GM13976 (cell line): ENCODE measurements at places on chromosomes 5 and 9.

DNA sequence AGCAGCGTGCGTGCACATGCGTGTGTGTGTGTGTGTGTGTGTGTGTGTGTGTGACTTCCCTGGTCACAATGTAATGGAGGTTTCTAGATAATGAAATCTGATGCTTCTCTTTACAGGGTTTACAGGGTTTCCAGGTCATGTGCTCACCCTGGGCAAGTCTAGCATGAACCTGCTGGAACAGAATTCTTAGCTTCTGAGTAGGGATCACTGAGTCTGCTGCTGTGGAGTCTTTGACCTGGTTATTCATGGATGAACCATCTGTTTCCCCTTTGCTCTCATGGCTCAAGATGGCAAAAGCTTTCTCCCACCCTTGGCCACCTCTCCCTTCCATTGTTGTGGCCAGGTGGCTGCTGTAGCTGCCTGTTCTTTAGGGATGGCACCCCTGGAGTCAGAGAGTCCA, 111.6 kb upstream of the SHB start:
- DNase-seq, result no peak

- no peak for DNase-seq
These were observed 101.5 kb downstream of the LRRC70 start for GRCh38 chr5:62680121-62680520.

GRCh38 chr5:171342362-171343111, 33.5 kb downstream of the TLX3 start:
- DNase-seq, result peak; percentile 67

- no peak for DNase-seq
These were observed 107.7 kb upstream of the SMARCA2 start for GRCh38 chr9:1907465-1907864.

GRCh38 chr9:36325081-36325828, 67.0 kb upstream of the GNE start:
- DNase-seq, result no peak

DNA sequence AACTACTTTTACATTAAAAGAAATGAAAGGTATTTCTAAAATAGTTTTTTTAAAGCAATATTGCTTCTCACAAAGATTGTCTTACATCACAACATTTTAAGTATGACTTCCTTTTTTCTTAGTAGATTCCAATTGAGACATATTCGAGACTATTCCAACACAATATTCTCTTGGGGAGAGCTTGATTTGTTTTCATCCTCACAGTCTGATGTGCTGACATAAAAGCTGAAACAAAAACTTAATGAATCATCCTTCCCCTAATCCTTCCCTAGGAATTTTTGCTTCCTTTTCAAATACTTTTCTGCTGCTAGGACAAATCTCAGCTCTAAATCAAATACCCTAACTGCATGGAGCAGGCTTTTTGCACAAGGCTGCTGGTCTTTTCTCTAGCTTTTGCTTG, 245.8 kb upstream of the MAP3K1 start:
- DNase-seq, result no peak

DNA sequence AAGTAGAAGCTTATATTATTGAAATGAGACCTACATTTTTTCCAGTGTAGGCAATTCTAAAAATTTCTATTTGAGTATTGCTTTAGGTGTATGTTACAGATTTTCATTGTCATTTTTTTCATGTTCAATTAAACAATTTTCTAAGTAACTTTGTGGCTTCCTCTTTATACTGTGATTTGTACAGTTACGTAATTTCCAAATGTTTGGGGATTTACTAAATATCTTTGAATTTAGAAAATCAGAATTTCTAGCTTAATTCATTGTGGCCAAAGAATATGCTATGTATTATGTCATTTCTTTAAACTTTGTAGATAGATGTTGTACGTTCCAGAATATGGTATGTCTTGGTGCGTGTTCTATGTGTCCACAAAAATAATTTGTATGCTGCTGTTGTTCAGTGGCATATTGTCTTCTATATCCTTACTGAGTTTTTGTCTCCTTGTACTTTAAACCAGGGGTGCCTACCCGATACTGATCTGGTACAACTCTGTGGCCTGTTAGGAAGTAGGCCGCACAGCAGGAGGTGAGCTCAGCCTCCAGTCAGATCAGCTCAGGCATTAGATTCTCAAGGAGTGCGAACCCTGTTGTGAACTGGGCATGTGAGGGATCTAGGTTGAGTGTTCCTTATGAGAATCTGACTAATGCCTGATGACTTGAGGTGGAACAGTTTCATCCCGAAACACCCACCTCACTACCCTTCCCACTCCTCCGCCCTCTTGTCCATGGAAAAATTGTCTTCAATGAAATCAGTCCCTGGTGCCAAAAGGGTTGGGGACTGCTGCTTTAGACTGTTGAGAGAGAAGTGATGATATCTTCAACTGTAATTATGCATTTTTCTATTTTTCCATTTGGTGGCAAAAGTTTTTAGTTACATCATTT, 63.5 kb downstream of the UBE2R2 start:
- DNase-seq, result no peak

DNA sequence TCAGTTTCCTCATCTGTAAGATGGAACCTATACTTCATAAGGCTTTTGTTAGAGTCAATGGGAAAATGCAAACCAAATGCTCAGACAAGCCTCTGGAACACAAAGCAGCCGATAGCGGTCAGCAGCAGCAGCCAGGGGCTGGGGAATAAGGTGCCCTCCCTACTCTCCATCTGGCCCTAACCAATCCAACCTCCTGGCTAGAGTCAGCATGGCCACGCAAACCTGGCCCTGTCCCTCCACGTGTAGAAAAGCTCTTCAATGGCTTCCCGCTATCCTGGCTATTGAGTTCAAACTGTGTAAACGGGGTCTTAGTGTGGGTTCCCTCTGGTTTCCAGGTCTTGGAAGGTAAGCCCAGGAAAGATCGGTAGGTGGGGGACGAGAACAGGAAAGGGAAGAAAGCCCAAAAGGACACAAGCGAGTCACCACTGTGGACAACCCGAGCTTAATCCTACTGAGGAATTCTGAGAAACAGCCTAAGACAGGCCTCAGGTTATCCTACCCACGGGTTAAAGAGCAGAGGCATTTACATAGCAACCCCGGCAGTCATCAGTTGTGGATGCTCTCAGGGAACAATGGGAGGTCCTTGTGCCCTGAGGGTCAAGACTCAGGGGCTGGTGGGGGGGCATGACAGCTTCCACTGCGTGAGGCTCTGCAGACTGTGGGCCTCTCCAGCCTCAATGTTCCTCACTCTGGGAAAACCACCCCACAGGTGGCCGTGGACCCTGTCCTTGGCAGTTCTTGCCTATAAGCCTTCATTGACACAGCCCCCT, 30.9 kb downstream of the FABP6 start:
- DNase-seq, result no peak

DNA sequence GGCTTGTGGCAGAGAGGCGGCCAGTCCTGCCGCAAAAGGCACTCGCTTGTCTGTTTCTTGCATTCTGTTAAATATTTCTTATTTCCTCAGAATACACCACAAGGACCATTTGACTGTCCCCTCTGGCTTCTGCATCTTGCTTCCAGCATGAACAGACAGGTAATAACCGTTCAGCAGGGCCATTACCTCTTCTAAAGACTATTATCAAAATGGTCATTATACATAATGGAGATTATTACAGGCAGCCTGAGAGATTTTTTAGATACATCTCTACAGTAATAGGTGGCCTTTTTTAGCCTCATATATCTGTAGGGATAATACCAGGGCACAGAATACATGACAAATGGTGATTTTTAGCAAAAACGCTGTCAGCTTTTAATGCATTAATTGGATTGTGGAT, 382.0 kb downstream of the PSAT1 start:
- no peak for DNase-seq

DNA sequence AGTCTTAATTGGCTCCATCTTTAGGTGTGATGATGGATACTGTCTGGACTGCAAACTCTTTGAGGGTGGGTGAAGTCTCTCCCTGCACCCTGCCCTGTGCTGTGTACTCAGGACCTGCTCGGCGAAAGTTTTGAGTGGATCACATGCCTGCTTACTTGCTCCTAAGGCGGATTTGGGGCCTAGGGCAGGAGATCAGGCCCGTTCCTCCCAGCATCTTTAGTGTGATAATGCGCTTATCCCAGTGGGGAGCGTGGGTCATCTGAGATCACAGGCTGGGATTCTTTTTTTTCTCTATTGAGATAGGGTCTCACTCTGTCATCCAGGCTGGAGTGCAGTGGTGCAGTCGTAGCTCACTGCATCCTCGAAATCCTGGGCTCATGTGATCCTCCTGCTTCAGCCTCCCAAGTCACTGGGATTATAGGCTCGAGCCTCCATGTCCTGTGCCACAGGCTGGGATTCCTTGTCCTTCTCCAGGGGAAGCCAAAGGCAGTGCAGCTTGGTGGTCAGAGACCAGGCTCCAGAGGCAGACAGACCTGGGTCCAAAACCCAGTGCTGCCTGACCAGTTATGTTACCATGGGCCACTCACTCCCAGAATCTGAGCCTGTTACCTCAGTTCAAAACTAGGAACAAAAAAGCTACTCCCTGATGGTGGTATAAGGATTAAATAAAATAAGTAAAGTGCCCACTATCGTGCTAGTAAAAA, 59.7 kb downstream of the ZNF618 start:
- DNase-seq, result no peak

- DNase-seq, result no peak
These were observed 68.1 kb upstream of the TAS2R1 start for GRCh38 chr5:9698125-9698826.

DNA sequence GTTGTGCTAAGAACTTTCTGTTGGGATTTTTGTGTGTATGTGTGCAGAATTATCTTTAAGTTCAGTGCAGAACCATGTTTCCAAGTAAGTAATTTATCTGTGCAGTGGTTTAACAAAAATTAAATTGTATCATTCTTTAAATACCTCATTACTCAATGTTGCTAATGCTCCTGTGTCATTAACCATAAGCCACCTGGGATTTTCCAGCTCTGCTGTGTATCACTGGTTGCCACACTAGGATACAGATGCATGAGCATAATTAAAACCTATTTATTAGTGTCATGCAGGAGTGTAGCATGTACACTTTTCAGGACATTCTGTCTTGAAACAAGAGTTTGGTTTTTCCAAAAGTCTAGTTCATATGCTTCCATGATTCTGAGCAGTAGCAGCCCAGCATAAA, 120.4 kb upstream of the PTGER4 start:
- DNase-seq, result no peak

GRCh38 chr5:5252106-5252505, 112.0 kb downstream of the ADAMTS16 start:
- DNase-seq, result no peak

- peak; percentile 36 for DNase-seq
These were observed 48.5 kb downstream of the PLEKHG4B start for GRCh38 chr5:140443-140829.

DNA sequence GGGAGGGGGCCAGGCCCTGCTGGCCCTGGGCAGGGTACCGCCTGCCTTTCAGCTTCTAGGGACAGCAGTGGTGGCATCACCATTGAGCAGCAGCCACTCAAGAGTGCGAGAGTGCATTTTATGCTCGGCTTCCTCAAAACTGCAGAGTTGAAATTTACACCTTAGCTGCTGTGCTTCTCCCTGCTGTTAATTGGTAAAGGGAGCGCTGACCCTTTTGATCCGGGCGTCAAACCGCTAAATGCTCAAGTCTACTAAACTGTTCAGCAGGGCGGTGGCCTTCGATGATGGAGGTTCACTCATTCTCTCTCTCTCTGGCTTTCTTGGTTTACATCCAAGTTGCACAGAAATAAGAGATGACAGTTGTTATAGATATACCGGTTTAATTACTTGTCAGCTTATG, 368.6 kb upstream of the IRX2 start:
- DNase-seq, result no peak

- DNase-seq, result no peak
These were observed 20.2 kb downstream of the SLC22A5 start for GRCh38 chr5:132389585-132390286.

DNA sequence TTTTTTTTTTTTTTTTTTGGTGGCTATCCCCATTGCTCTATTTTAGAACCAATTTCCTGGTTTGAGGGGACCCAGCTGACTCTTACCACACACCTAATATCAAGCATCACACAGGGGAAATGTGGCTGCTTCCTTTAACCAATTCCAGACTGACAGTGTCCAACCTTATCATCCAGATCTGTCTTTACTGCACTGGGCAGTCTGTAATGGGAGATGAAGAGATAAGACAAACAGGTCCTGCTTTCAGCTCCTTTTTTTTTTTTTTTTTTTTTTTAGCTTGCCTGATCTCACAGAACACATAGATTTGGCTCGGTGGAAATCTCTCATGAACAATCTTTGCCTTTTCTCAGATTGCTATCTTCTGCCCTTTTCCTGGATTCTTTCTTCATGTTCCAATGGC, 198.8 kb upstream of the TYRP1 start:
- DNase-seq, result no peak

- no peak for DNase-seq
These were observed 244.0 kb downstream of the SEC61B start for GRCh38 chr9:99466104-99466503.

DNA sequence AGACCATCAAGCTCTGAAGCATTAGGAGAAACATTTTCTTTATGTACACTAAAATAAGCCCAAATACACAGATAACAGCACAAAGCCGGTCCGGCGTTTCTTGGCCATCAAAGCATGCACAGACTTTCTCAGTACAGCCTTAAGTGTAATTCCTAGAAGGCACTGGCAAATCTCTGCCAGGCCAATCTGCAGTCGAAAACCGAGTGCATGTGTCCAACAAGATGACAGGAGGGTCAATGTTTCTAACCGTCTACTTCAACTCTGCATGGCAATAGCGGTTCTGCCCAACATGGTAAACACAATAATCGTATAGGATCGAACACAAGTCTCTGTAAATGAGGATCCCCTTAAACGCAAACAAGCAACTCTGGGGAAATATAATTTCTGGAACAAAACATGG, 1.1 kb downstream of the ARL15 start:
- no peak for DNase-seq

DNA sequence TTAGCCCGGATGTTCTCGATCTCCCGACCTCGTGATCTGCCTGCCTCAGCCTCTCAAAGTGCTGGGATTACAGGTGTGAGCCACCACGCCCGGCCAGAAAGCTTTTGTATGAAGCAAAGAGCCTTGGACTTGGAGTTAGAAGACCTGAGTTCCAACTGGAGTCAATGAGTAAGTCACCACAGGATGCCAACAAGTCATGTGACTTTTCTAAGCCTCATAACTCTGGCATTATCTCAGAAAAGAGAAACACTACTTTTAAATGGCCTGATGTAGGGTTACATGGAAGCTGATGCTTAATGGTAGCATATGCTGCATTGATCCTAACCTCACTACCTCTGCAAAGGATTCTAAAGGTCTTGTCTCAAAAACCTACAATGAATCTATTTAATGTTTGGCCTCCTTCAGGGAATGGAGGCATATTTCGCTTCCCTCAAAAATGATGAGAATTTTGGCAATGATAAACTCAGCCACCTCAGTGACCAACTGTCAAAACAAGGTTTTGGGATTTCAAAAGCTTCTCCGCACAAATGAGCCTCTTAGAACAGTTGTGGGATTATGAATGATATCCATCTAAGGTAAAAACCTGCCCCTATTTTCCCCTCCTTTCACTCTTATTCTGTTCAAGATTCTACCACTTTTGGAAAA, 236.8 kb downstream of the ACTL7B start:
- no peak for DNase-seq

DNA sequence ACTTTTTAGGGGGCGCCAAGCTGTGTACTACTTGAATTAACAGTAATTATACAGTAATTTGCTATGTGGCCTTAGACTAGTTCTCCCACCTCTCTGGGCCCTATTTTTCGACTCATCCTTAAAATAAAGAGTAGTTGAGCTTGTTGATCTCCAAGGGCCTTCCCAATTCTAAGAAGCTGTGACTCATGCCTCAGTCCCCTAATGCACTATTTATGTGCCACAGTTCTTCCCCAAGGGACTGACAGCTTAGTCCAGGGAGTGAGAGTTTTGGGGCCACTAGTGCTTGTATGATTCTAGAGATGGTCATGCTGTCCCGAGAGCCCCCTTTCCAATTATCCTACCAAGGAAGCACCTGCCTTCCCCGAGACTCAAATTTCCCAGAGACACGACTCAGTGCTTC, 149.7 kb downstream of the PAPPA start:
- no peak for DNase-seq

- no peak for DNase-seq
These were observed 22.8 kb upstream of the ZNF618 start for GRCh38 chr9:113853333-113853732.
